ENCODE measurements at places on chromosomes 13 and 19.

GRCh38 chr19:7901337-7901736, 2.3 kb upstream of the MAP2K7 start:
- DNase-seq, result no peak

- no peak for DNase-seq
Observed at GRCh38 chr13:84129966-84130365, 247.7 kb upstream of the SLITRK1 start.

GRCh38 chr19:42496460-42497133, 31.7 kb downstream of the CEACAM1 start:
- no peak for DNase-seq

DNA sequence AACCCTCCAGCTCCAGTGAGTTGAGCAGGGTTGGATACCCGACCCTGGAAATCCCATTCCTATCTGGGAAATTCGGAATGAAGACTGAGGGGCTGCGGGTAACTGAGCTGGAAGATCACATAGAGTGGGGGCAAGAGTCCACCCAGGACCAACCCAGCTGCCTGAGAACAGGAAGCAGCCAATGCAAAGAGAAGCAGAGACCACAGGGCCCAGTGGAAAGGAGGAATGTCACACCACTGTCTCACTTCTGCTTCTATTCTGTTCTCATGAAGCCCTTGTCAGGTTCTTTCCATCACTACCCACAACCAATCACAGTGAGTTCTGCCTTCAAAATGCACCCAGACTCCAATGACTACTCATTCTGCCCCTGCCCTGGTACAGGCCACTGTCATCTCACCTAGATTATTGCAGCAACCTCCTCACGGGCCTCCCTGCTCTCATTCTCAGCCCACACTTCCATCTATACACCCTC, 15.3 kb downstream of the DYRK1B start:
- no peak for DNase-seq

GRCh38 chr19:6500837-6501739, 1.0 kb downstream of the TUBB4A start:
- DNase-seq, result no peak

GRCh38 chr19:1248786-1249297, 459 bp downstream of the MIDN start:
- peak; percentile 85 for DNase-seq

DNA sequence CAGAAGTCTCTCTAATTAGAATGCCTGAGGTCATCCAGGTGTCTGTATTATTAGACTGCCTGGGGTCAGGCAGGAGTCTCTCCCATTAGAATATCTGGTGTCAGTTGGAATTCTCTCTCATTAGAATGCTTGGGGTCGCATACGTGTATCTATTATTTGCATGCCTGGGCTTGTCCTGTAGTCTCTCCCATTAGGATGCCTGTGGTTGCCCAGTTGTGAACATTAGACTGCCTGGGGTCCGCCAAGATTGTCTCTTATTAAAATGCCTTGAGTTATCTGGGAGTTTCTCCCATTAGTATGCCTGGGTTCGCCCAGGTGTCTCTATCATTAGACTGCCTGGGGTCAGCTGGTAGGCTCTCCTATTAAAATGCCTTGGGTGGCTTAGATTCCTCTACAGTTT, 1494.7 kb downstream of the UQCRFS1 start:
- no peak for DNase-seq

DNA sequence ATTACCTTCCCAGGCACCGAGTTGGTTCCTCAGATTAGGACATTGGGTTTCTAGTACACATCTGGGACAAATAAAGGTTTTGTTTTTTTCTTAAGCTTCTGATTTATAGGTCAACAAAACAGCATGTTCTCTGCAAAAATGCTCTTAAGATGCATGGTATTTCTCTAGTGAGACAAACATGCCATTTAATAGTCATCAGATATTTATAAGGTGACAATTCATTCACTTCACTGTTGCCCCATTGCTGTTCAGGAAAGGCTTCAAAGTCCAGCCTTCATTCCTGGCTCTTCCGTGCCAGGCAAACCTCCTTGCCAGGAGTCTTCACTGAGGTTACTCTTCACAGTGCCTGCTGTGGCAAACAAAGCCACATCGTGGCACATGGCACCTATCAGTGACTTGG, 156.3 kb upstream of the FNDC3A start:
- no peak for DNase-seq

DNA sequence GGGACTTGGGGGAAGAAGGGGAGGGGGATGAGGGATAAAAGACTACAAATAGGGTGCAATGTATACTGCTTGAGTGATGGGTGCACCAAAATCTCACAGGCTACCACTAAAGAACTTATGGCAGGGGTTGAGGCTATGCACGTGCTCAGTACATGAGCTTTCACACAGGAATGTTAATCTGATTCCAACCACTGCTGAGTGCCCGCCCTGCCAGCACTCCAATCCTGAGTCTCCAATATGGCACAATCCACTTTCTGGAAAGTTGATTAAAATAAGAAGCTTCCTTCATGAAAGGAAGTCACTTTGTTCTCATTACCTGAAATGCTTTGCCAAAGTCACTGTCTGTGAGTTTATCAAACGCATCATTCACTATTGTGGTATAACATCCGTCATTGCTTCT, 463.0 kb downstream of the IRS2 start:
- no peak for DNase-seq

DNA sequence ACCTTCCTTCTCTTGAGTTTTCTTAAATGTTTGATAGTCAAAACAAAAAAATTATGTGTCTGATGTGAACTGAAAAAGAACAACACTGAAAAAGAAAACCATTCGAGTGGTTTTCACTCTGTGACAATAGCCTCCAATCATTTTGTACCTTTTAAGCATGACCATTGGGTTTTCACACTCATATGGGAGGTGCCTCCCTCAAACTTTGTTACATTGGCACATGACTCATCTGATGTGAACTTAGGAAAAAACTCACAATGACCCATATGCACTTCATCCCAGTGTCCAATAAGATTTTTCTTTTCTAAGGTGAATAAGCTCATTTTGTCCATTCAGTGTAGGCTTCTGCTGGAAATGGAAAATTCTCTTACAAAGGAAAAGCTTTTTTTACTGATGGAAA, 66.6 kb upstream of the XPO4 start:
- no peak for DNase-seq

- peak; percentile 79 for DNase-seq
Observed at GRCh38 chr13:99990126-99990977, 8.8 kb downstream of the ZIC2 start.

- no peak for DNase-seq
Observed at GRCh38 chr19:15137777-15138176, 30.6 kb downstream of the SYDE1 start.

- no peak for DNase-seq
Observed at GRCh38 chr13:46043647-46044046, 8.9 kb downstream of the ZC3H13 start.

DNA sequence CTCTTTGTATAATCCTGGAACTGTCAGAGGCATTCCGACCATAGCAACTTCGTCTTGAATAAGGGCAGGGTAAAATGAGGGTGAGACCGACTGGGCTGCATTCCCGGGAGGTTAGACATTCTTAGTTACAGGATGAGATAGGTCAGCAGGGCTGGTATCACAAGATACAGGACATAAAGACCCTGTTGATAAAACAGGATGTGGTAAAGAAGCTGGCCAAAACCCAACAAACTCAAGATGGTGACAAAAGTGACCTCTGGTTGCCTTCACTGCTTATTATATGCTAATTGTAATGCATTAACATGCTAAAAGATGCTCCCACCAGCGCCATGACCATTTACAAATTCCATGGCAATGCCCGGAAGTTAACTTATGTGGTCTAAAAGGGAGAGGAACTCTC, 27.7 kb upstream of the MBNL2 start:
- no peak for DNase-seq

Measured in NCI-H2081 (cell line).